CD4-positive, alpha-beta T cell treated with Interleukin-15 for 4 hours (primary cell): ENCODE measurements at places on chromosomes 12 and 14.

GRCh38 chr12:91900971-91901370 lies 244.7 kb downstream of the BTG1 start:
- no peak for DNase-seq

- DNase-seq, result no peak
Measured at GRCh38 chr12:12776261-12776660, 9.2 kb upstream of the APOLD1 start.

DNA sequence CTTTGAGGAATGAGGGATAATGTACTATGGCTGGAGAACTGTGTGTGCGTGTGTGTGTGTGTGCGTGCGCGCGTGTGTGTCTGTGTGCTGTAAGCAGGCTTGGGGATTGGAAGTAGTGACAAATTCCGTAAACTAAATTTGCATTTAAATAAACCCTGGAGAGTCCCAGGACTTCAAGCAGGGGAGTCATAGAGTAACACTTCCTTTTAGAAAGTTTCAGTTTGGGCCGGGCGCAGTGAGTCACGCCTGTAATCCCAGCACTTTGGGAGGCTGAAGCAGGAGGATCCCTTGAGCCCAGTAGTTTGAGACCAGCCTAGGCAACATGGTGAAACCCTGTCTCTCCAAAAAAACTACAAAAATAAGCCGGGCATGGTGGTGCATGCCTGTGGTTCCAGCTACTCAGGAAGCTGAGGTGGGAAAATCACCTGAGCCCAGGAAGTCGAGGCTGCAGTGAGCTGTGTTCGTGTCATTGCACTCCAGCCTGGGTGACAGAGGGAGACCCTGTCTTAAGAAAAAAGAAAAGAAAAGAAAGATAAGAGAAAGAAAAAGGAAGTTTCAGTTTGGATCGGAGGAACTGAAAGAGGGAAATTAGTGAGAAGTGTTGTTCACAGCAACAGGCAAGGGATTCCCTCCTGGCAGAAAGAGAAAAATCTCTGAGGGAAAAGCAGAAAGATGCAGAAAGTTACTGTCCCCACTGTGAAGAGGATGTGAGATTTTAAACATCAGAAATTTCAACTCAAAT lies 222.7 kb upstream of the SOX5 start:
- DNase-seq, result no peak

DNA sequence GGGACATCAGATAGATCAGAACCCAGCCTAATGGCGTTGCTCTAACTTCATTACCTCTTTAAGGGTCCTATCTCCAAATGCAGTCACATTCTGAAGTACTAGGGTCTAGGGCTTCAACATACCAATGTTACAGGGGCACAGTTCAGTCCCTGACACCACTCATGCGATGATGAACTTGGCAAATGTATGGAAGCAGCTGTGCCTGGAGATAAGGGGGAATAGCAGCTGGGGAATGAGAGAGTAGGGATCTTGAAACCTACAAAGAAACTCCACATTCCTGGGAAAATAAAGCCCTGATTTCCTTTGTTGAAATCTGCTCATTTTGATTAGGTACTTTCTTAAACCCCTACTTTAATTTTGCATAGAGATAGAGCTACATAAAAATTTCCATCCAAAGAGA lies 20.5 kb upstream of the TMCC3 start:
- DNase-seq, result no peak

- no peak for DNase-seq
Measured at GRCh38 chr14:69423279-69423678, 24.8 kb downstream of the SLC39A9 start.

GRCh38 chr12:58923781-58924180 lies 3.5 kb upstream of the LRIG3 start:
- no peak for DNase-seq

GRCh38 chr14:49480979-49481498 lies 105.1 kb downstream of the RPS29 start:
- DNase-seq, result no peak

GRCh38 chr14:61872452-61872851 lies 110.2 kb downstream of the SNAPC1 start:
- no peak for DNase-seq

DNA sequence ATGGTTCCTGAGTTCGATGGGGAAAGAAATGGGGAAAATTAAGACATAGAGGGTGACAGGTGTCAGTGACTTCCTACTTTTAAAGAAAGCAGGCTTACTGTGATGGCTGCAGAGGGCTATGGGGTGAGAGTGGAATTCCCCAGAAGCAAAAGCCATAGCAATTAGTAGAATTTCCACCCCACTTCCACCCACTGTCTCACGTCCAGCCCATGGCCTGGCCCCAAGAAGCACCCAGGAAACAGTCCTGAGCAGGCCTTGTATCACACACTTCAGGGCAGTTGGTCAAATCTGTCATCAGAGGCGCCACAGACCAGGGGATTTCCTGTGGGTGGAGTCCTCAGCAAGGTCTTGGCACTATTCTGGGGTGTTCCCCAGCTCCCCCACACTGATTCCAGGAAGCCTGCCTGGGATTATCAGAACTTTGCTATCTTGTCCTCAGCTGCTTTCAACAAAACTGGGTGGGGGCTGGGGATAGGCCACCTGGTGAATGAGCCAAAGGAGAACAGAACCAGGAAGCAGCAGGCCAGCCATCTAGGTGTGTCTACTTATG lies 120.1 kb upstream of the CCND2 start:
- DNase-seq, result peak; percentile 91

DNA sequence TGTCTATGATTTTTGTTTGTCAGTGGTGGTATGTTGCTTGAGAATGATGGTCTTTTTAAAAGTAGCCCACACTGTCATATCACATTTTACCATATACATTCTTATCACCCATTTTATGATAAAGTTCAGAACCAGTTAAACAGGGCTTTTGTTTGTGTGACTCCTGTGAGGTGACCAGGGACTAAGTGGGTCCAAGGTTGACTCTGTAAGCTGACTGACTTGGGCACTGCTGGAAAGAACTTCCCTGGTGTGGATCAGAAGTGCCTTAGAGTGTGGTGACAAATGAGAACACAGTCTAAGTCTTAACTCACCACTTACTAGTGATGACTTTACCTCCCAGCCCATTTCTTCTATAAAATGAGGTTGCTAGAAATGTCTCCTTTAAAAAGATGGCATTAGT lies 52.6 kb downstream of the VRK1 start:
- DNase-seq, result no peak

DNA sequence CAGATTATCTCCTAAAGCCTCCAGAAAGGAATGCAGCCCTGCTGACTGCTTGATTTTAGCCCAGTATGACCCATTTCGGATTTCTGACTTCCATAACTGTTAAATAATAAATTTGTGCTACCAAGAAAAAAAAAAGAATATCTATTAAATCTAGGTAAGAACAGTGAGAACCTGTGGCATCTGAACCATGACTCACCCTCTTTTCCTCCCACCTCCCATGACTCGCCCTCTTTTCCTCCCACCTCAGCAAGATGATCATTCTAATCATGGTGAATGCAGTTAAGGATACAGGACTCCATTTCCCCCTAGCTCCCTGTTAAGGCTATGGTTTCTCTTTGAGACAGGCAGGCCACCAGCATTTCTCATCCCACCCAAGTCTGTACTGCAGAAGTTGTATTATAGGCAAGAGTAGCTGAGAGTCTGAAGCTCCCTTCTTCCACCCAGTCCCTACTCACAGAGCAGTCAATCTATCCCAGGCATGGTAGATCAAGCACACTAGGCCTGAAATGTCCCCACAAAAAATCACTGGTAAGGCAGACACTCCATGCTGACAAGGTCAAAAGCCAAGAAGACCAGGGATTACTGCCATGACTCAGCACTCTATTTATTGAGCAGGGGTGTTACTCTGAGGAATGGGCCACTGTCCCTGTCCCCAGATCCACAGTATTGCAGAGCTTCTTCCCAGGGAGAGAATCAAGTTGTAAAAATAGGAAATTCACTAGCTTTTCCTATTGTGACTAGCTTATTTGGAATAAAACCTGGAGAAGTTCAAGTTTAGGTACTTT lies 188.9 kb downstream of the ADAMTS20 start:
- no peak for DNase-seq

DNA sequence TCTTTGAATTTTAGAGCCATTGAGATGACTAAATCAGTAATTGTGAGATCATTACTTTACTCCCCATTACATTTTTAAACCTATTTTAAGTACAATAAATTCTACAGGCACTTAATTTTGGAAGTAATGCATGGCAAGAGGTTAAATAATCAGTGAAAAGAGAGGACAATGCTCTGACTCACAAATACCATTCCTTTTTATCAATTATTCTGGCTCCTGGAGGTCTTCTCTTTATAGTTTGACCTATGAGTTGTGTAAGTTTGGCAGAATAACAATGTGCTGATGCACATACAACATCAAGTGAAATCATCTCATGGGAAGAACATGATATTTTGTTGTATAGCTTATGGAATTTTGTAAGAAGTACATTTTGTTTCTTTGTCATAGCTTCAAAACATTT lies 166.7 kb downstream of the TMTC3 start:
- no peak for DNase-seq

DNA sequence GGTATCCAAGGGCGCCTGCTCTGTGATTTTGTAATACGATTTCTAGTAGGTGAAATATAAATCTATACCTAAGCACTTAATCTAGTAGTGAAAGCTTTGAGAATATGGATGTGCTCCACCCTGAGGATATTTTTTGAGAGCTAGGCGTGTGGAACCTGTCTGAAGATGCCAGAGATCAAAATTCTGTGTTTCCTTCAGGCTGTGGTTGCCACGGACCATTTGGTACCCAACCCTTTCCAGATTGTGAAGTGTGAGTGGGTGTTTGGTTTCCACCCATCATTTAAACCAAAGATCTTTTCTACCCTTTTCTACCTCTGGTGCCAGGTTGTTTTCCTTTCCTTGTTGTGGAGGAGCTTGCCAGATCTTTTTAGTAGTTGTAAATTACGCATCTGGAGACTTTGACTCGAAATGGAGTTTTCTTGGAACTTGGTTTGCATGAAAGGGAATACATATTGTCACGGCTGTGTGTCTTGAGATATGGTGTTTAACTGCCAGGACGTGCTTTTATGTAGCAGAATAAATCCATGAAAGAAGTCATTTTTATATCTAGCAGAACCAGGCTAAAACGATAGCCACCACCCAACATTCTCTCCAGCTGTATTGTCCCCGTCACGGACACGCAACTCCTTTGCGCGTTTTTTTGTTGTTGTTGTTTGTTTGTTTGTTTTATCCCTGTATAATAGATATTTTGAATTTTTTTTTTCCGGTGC lies 2.2 kb downstream of the LRFN5 start:
- no peak for DNase-seq

GRCh38 chr12:92472201-92472600 lies 230.6 kb upstream of the PLEKHG7 start:
- DNase-seq, result no peak

DNA sequence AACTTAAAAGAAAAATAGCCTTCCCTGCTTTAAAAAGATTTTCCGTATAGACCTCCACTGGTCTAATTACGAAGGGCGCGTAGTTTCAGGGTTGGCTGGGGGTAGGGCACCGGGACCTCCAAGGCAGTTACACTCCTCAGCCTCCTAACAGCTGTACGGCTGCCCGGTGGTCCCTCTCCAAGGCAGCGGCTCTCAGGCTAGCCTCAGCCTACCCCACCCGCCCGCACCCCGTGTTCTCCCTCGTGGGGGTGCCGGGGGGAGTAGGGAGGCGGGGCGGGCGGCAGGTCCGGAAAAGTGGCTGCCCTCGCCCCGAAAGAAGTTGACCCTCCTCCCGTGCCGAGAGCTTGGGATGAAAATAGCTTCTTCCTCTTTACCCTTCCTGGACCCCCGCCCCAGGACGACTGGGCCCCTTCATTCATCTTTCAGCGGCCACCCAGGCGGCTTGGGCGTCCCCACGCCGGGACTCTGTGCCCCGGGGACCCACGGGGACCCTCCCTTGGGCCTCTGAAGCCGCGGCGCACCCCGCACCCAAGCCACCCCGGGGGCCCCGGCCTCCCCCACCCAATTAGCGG lies 991 bp upstream of the RCOR1 start:
- DNase-seq, result peak; percentile 9

- no peak for DNase-seq
Measured at GRCh38 chr14:74350211-74350927, 2.1 kb downstream of the VRTN start.

DNA sequence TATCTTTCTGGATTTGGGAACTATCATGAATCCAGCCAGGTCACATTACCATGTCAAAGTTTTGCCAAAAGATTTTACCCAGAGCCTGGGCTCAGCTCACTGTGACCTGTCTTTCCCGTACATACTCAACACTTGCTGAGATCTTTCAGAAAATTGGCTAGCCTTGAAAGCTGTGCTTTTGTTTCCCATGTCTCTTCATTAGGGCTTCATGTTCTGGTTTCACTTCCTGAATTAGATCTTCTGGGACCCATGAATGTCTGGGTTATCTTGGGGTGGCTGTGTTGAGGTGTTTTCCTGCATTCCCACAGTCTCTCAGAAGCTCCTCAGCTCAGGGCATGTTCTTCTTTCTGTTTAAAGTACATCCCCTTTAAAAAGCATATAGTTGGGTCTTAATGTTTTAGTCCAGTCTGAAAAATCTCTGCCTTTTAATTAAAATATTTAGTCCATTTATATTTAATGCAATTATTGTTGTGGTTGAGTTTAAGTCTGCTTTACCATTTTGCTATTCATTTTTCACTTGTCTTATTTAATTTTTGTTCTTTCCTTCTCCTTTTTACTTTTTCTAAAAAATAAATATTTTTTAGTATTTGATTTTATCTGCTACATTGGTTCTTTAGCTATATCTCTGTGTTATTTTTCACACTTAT lies 242.7 kb downstream of the VRK1 start:
- DNase-seq, result no peak
